Osteoblast (primary cell): ENCODE measurements at places on chromosomes 13 and 19. TPM values are rescaled to one million over a fixed set of nuclear protein-coding genes. Genes with fewer than 3 reads are reported as not detected.

DNA sequence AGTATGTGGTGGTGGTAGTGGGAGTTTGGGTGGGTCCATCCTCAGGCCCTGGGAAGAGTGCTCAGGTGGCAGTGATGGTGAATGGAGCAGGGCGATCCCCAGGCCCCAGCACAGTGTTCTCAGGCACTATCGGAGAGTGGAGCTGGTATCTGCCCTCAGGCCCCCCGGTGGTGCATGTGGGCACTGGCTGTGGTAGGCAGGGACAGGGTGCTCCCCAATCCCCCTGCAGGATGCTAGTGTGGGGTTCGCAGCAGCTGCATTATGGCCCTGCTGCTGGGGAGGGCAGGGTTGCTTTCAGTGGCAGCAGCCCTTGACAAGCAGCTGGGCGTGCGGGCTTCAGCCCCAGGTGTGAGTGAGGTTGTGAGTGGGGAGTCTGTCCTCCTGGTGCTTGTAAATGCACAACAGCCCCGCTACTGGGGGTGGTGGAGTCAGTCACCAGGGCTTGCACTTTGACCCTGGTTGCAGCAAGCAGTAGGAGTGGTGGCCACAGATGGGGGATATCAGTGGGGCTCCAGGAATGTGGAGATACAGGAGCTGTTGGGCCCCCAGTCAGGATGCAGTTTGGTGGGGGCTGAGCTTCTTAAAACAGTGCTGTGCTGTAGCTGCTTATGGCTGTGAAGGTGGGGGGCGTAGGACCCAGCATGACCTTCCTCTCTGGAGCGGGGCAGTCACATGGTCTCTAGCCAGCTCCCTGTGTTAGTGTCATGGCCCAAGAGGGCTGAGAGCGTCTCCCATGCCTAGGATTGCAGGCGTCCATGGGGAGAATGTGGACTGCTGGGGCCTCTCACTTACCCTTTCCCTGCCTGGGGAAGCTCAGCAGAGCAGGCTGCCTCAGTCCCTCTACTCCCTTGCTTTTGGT lies 38.7 kb upstream of the ARHGEF7 start:
- no peak for DNase-seq

Gene LILRB2
- total RNA-seq: not detected in 2 replicates

Gene NCCRP1
- total RNA-seq: not detected in 2 replicates

Gene ANKRD24
- 0.29 and 0.72 TPM in 2 replicates for total RNA-seq

Gene RABAC1
- total RNA-seq: 95.2 and 117 TPM in 2 replicates

GRCh38 chr19:40210889-40211288 lies 7.3 kb downstream of the TTC9B start:
- peak; percentile 69 for DNase-seq

DNA sequence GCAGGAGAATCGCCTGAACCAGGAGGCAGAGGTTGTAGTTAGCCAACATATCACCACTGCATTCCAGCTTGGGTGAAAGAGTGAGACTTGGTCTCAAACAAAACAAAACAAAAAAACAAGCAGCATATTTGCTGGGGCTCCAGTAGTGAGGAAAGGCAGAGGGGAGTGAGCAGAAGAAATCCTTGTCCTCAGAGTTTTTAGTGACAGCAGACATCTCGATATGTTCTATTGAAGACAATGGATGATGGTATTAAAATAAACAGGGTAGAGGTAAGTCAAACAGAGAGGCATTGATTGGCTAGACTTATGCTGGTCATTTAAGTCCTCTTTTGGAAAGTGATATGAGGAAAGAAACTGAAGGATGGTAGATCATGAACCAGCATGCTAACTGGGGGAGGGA lies 19.0 kb downstream of the NLRP7 start:
- DNase-seq: peak; percentile 49

- DNase-seq: no peak
Measured at GRCh38 chr13:24606486-24607170, 73.6 kb upstream of the ATP12A start.

- peak; percentile 88 for DNase-seq
Measured at GRCh38 chr19:19405971-19406877, 749 bp downstream of the GATAD2A start.

- DNase-seq: no peak
Measured at GRCh38 chr13:53138376-53139036, 109.9 kb downstream of the OLFM4 start.

DNA sequence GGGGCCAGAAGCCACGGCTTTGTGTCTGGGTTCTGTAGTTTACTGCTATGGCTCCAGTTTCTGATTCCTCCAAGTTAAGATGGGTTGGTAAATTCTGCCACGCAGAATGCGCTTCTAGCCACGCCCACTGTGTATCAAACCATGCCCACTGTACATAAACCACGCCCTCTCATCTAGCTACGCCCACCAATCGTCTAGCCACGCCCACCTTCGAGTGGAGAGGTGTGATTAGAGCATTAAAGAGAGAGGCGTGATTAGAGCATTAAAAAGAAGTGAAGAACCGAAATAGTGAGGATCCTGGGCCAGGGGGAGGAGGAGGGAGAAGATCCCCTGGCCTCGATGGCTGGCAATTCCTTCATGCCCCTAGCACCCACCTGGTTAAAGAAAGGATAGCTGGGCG lies 43.7 kb upstream of the ADGRE5 start:
- no peak for DNase-seq

Gene TMTC4
- total RNA-seq: 8.7 and 17.1 TPM in 2 replicates

Gene ETFB
- 68.4 and 84.3 TPM in 2 replicates for total RNA-seq

DNA sequence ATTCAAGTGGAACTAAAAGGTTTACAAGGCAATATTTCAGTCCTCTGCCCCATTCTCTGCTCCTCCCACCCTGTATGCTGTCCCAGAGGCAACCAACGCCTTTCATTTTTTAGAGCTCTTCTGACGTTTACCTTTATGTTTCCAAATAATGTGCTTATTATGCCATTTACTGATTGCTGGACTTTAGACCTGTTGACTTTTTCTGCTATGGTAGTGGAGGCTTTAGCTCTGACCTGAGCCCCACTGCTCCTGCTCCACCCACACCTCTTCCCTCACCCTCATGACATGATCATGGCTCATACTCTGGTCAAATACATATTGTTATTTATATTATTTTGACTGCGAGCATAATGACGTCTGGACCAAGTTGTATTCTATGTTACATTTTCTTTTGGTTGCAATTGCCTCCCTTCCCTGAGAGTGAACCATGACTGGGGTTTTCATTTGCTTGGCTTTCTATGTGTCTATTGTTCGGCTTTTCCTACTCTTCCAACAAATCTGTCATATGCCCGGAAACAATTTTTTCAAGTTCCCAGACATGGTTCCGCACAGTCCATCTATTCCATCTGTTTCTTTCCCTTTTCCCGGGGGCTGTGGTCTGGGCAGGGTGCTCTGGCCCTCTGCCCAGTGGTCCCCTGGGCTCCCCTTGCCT lies 31.4 kb upstream of the GJB6 start:
- no peak for DNase-seq

Gene ZNF135
- total RNA-seq: 6.5 and 8.3 TPM in 2 replicates

Gene ZNF653
- 2.9 and 3.5 TPM in 2 replicates for total RNA-seq

- DNase-seq: no peak
Measured at GRCh38 chr13:35990196-35990595, 141.0 kb downstream of the DCLK1 start.

Gene LIM2
- not detected in 2 replicates for total RNA-seq

- DNase-seq: no peak
Measured at GRCh38 chr13:30091691-30092090, 215.7 kb downstream of the KATNAL1 start.

Gene MCF2L
- 6.5 TPM in 2 replicates for total RNA-seq

Gene HPN
- total RNA-seq: under 0.01 and 0.29 TPM in 2 replicates

DNA sequence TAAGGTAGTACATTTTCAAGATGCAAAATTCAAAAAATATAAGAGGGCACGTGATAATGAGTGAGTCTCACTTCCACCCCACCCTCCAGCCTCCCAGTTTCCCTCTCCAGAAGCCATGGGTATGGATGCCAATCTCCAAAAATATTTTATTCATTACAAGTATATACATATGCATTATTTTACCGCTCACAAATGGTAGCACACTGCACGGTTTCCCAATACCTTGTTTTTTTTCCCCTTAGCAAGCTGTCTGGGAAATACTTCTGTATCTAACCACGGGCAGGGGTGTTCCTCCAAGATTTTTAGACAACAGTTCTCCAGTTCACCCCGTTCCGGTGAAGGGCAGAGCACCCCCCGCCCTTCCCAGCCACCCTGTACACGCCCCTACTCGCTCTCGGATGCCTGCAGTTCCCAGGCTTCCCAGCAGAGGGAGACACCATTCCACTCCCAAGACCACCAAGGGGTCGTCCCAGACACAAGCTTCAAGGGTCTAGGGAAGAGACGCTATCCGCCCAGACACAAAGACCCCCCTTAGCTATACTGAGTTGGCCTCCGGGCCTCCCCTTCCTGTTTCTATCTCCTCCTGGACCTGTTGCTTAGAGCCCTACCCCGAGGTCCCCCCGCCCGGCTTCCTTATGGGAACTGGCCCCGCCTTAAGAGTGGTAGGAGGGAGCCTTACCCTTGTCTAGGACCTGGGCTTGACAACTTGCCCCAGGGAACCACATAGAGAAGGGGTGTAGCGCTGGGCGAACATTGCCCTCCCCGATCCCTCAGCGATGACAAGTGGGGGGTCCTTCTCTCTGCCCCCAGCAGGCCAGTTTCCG lies 1.1 kb upstream of the FXYD3 start:
- peak; percentile 97 for DNase-seq

Gene HSPB6
- 9.1 and 14.5 TPM in 2 replicates for total RNA-seq

DNA sequence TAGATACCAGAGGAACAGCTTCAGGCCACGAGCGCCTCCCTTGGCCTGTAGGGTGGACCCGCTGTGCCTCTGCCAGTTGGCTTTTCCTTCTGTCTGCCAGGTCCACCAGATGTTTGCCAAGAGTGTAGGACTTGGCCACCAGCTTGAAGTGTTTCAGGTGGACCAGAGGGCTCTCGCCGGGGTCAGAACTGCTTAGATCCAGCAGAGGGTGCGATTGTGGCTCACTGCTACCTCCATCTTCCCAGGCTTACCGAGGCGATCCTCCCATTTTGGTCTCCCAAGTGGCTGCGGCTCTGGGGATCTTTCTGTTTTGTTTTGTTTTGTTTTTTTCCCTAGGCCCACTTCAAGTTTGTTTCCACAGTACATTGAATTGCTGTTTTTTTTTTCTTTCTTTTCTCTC lies 23.0 kb upstream of the ZNF730 start:
- DNase-seq: no peak

GRCh38 chr13:73825143-73825542 lies 309.1 kb downstream of the KLF12 start:
- DNase-seq: no peak

Gene CGB2
- not detected in 2 replicates for total RNA-seq

DNA sequence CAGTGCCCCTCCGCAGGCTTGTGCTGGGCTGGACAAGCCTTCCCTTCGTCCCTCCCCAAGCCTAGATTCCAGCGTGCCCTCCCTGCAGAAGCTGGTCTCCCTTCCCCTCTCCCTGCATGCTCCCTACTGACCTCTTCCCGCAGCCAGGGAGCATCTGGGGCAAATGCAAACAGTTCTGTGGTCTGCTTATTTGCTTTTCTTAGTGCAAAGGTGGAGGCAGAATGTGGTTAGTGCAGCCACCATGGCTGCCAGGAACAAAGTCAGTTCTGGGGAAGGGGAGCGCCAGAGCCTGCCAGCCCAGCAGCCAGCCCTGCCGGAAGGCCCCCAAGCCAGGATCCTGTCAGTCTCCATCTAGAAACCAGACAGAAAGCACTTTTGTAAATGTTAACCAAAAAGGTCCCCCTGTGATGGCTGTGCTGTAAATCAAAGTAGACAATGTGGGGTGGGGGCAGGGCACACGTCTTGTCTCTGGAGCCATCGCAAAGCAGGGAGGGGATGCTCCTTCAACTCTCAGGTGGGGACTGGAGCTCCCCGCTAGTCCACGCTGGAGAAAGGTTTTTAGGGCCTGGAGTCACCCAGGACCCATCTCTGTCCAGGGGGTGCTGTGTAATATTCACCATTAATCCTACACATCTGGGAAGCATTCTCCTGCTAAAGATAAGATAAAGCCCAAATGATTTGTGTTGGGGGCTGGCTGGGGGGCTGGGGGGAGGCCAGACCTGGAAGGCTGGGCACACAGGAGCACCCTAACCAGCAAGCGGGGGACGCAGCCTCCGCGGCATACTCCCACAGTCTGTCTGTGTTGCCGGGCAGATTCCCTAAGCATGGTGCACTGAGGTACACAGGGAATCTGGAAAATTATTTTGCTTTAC lies 30.9 kb downstream of the SERP2 start:
- no peak for DNase-seq

- peak; percentile 85 for DNase-seq
Measured at GRCh38 chr13:44068737-44069136, 189.0 kb downstream of the LACC1 start.

DNA sequence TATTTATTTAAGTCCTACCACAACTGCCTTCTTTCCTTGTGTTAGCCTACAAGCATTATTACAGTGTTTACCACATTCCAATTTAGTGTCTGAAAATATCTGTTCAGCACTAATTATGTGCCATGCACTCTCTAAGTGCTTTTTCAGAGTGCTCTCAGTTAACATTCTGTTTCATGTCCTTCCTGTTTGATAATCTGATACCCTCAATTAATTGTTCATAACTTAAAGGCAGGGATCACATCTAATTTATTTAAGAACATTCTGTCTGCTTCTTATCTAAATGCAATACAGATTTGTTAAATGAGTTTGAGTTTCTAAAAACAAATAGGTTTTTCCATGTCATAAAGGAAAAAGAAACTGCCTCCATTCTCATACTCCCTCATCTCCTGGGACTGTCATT lies 649.6 kb upstream of the ATXN8OS start:
- no peak for DNase-seq

Gene TEX29
- total RNA-seq: 0.36 TPM in 1 of 2 replicates, not detected in the other

DNA sequence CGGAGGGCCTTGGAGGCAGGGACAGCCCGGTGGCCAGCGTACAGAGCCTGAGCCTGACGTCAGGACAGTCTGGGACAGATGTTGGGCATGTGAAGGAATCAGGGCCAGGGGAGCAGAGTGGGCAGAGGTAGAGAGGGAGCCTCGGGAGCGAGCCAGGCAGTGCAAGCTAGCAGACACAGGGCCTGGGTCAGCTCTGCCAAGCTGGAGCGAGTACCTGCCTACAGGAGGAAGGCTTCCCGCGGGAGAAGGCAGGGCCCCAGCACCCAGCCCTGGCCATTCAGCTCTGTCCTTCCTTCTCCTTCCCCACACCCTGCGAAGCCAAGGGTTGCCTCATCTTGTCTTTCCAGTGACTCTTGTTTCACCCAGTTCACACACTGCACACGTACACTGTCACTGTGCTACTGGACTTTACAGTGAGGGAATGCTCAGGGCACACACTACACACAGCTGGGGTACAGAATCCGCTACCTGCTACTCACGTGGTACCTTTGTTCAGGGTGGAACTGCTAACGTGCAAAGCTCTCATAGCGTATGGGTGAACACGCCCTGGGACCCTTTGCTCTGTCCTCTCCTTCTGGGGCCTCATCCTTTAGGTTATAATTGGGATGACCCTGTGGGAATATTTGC lies 9.8 kb upstream of the C1QTNF9 start:
- peak; percentile 59 for DNase-seq

GRCh38 chr19:56639217-56639616 lies 3.7 kb upstream of the SMIM17 start:
- DNase-seq: no peak
